Progenitor cell of endocrine pancreas (in vitro differentiated cells): ENCODE measurements at places on chromosomes 16 and 17. TPM values are rescaled to one million over a fixed set of nuclear protein-coding genes. Genes with fewer than 3 reads are reported as not detected.

DNA sequence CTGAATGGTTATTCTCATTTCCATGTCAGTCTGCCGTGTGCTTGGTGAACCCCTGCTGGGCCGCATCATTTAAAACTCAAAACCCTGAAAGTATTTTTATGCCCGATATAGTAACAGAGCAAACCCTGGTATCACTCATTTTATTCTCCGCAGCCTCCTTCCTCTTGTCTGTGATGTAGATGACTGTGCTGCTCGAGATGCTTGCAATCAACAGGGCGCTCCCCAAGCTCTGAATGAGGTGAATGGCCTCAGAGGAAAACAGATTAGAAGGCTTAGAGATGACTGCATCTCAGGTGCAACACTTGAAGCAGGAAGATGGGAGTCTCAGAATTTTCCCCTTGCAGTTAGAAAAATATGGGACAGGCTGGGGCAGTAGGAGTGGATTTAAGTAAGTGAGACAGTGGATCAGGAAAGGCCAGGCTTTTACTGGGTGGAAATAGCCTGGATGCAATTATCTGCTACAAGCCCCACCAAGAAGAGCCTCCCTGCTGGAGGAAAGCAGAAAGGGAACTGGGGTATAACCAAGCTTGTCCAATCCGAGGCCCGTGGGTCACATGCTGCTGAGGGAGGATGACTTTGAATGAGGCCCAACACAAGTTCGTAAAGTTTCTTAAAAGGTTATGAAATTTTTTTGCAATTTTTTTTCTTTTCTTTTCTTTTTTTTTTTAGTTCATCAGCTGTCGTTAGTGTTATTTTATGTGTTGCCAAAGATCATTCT, 166.9 kb downstream of the CDH13 start:
- no peaks in the 10 kb centered on the region for H3K36me3 ChIP-seq
- no peak overlapping the region for H3K4me3 ChIP-seq
- H3K27ac ChIP-seq: no peak overlapping the region
- H3K27me3 ChIP-seq: peaks cover 8% of the 10 kb centered on the region

DNA sequence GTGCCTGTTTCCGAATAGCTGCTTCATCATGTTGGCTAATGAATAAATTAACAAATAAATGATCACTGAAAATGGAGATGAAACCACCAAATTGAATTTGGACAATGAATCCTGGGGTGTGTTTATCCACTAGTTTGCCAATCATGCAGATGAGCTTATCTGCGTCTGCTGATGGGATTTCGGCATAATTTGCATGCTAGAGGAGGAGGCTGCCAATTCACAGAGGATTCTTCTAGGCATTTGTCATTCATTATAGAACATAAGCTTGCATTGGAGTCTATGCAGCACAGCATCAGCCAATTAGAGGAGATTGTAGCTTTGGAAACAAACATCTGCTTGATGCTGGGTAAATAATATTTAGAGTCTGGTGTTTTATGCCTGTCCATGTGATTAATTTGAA, 123.1 kb downstream of the NPIPB5 start:
- no peak for DNase-seq
- H3K4me1 ChIP-seq: peaks cover 2% of the 10 kb centered on the region
- peaks cover 6% of the 10 kb centered on the region for H3K27me3 ChIP-seq
- no peak overlapping the region for H3K27ac ChIP-seq
- H3K36me3 ChIP-seq: no peaks in the 10 kb centered on the region

CLCN7 gene
- 85.3 and 89.4 TPM in 2 replicates for total RNA-seq

CFAP97D1 gene
- total RNA-seq: 0.07 TPM in 1 of 2 replicates, not detected in the other

GRCh38 chr16:87984632-87985267, 33.5 kb downstream of the BANP start:
- peaks cover 17% of the 10 kb centered on the region for H3K4me1 ChIP-seq
- no peak for DNase-seq
- no peak overlapping the region for H3K4me3 ChIP-seq
- no peaks in the 10 kb centered on the region for H3K27me3 ChIP-seq

- H3K36me3 ChIP-seq: no peaks in the 10 kb centered on the region
- H3K4me3 ChIP-seq: no peak overlapping the region
- H3K27me3 ChIP-seq: no peaks in the 10 kb centered on the region
- H3K27ac ChIP-seq: no peak overlapping the region
- DNase-seq: no peak
Measured at GRCh38 chr17:78525511-78526160, 51.6 kb downstream of the DNAH17 start.

- H3K36me3 ChIP-seq: peaks cover 13% of the 10 kb centered on the region
- H3K4me1 ChIP-seq: peaks cover 2% of the 10 kb centered on the region
- H3K27ac ChIP-seq: no peak overlapping the region
- DNase-seq: no peak
- no peak overlapping the region for H3K4me3 ChIP-seq
- H3K27me3 ChIP-seq: no peaks in the 10 kb centered on the region
Measured at GRCh38 chr16:515175-515938, 12.2 kb upstream of the CAPN15 start.

CACNG3 gene
- total RNA-seq: not detected in 2 replicates

TNFRSF17 gene
- not detected in 2 replicates for total RNA-seq

C1QL1 gene
- total RNA-seq: 36.2 and 37.0 TPM in 2 replicates

DNA sequence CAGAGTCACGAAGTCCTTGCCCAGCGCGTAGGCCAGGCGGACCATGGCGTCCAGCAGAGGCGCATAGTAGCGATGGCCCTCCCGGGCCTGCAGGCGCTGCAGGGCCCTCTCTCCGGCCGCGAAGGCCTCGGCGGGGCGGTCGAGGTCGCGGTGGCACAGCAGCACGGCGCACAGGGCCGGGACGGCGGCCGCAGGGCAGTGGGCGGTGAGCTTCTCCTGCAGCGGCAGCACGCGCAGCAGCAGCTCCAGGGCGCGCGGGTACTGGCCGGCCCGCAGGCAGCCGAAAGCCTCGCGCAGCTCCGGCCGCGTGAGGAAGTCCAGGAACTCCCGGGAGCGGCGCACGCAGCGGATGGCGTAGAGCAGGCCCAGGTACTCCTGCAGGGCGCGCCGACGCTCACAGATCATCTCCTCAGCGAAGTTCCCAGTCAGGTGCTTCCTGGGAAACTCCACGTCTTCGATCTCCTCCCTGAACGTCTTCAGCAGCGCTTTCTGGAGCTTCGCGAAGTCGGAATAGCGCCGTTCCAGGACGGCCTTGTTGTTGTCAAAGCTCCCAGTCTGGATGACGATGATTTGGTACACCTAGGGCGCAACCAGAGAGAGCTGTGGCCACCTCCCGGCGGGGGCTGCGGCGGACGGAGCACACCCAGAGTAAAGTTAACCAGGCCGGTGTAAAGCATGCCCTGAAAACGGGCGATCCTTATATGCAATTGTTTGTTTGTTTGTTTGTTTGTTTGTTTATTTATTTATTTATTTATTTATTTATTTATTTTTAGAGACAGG, 7.4 kb downstream of the SNX20 start:
- peaks cover 4% of the 10 kb centered on the region for H3K27me3 ChIP-seq
- H3K27ac ChIP-seq: no peak overlapping the region
- no peaks in the 10 kb centered on the region for H3K4me1 ChIP-seq
- no peak for DNase-seq
- peaks cover 2% of the 10 kb centered on the region for H3K36me3 ChIP-seq
- no peak overlapping the region for H3K4me3 ChIP-seq

UBE2G1 gene
- 82.6 and 87.8 TPM in 2 replicates for total RNA-seq

DNA sequence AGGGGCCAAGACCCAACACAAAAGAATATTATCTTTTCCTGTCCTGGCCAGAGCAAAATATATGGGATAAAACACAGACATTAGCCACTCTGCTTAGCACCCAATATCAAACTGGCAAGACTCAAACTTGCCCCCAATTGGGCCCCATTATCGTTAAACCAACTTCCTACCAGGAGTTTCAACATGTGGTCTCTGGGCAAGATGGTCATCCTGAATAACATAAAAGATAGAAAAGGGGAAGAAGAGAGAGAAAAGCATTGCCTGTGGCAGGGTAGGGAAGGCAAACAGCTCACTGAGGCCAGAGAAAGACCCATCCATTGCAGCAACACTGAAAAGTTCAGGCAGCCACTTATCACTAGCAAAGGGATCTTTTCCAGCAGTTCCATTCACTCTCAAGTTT, 502.1 kb downstream of the KIF2B start:
- no peak overlapping the region for H3K4me3 ChIP-seq
- no peaks in the 10 kb centered on the region for H3K27me3 ChIP-seq
- peaks cover 5% of the 10 kb centered on the region for H3K36me3 ChIP-seq
- DNase-seq: no peak
- peaks cover 3% of the 10 kb centered on the region for H3K4me1 ChIP-seq

P2RX1 gene
- 0.19 and 0.60 TPM in 2 replicates for total RNA-seq

CMTM2 gene
- 0.58 TPM in 1 of 2 replicates, not detected in the other for total RNA-seq

DNA sequence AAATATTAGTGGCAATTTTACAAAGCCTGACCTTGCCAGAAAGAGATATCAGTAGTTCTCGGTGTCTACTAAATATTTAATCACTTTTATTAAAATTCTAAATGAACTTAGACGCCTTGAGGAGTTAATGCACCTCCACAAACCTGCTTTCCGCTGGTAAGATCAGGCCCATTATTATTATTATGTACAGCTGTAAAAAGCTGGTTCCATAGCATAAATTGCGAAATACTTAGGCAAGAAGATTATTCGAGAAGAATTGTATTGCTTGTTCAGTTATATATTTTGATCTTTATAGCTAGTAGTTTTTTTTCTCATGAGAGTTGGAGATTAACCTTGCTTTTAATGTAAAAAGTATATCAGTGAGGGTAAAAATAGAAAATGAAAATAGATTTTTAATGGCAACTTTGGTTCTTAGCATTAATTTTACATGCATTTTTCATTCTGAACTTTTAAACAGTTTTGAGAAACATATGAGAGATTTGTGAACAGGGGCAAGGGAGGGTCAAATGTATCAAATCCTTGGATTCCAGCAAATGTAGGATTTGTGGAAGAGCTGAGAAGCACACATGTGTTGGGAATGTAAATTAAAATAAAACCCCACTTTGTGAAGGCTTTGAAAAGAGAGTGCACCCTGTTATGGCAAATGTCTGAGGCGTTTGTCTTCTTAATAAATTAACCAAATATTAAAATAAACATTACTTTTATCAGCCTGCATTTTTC, 250.4 kb upstream of the TBX2 start:
- peaks cover 3% of the 10 kb centered on the region for H3K27me3 ChIP-seq
- H3K27ac ChIP-seq: no peak overlapping the region
- H3K36me3 ChIP-seq: no peaks in the 10 kb centered on the region
- H3K4me1 ChIP-seq: peaks cover 31% of the 10 kb centered on the region
- no peak for DNase-seq

DNA sequence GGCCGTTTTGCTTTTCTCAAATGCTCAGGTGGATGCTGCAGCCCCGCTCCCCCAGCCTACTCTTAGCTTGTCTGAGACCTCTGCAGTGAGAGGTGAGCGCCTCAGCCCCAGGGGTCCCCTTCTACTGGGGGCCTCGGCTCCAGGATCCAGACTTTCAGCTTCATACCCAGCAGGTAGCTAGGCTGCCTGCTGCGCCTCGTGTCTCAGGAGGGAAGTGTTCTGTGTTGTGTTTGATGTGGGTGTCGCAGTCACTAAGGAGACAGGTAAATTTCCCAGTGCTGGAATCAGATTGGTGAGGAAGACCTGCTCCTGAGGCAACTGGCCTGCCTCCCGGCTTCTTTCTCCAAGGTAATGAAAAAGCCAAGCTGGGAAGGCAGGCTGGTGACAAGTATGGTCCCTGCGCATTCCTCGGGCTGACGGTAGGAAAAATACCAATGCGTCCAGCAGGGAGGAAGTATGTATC, 604.0 kb upstream of the SALL1 start:
- no peak for DNase-seq
- no peak overlapping the region for H3K4me3 ChIP-seq
- H3K27me3 ChIP-seq: peaks cover 43% of the 10 kb centered on the region
- H3K36me3 ChIP-seq: no peaks in the 10 kb centered on the region
- H3K4me1 ChIP-seq: peaks cover 15% of the 10 kb centered on the region

RBFOX1 gene
- total RNA-seq: 0.29 and 1.0 TPM in 2 replicates

DNA sequence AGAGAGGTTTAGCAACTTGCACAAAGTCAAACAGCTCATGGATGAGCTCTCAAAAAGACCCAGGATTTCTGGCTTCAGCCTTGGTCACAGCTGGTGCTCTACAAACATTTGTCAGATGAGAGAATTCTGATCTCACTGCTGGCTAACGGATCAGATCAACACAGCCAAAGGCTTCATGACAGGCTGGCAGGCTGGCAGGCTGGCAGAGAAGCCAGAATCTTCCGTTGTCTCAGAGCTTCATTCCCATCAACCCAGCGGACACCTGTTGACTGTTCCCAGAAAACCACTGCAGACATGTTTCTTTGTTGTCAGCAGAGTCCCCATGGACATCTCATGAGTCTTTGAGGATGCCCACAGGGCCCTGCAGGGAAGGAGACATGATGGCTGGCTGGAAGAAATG, 303.8 kb upstream of the ASIC2 start:
- H3K27me3 ChIP-seq: peaks cover 18% of the 10 kb centered on the region
- no peaks in the 10 kb centered on the region for H3K36me3 ChIP-seq
- no peak for DNase-seq
- H3K4me1 ChIP-seq: no peaks in the 10 kb centered on the region

DNA sequence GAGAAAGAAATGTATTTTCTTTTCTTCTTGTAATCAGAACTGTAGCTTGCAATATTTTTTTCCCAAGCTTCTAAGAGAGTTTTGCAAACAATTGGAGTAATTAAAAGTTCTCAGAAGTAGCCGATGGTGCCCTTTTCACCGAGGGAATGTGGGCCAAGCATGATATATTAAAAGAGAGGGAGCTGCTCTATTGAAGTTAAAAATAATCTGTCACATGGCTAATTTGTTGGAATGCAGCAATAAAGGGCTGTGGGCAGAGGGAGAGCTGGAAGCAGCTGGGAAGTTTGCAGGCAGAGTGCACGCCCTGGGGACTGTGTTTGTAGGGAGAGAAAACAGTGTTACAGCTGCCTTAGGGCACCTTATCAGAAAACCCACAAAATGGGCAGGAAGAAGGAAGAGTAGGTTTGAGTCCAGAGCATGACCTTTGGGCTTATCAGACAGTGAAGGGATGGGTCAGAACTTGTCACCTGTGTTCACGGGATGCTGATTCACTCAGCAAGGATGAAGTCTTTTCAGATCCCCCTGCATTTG, 18.5 kb upstream of the TERF2 start:
- H3K27me3 ChIP-seq: no peaks in the 10 kb centered on the region
- DNase-seq: no peak
- no peaks in the 10 kb centered on the region for H3K36me3 ChIP-seq
- no peak overlapping the region for H3K4me3 ChIP-seq
- H3K4me1 ChIP-seq: peaks cover 7% of the 10 kb centered on the region

NEUROD2 gene
- total RNA-seq: not detected in 2 replicates

RGS9 gene
- total RNA-seq: 8.5 and 8.7 TPM in 2 replicates
